ENCODE measurements at places on chromosomes 6 and 20.

DNA sequence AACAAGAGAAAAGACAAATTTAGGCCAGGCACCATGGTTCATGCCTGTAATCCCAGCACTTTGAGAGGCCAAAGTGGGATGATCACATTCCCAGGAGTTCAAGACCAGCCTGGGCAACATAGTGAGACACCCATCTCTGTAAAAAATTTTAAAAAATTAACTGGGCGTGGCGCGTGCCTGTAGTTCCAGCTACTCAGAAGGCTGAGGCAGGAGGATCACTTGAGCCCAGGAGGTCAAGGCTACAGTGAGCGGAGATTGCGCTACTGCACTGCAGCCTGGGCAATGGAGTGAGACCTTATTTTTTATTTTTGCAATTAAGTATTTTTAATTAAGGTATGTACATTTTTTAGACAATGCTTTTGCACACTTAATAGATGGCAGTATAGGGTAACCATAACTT lies 3.3 kb downstream of the MTHFD1L start:
- no peak for DNase-seq

- no peak for DNase-seq
Measured at GRCh38 chr6:155341130-155341828, 27.0 kb upstream of the TFB1M start.

GRCh38 chr6:147366290-147366689 lies 142.2 kb upstream of the SAMD5 start:
- DNase-seq = no peak

- no peak for DNase-seq
Measured at GRCh38 chr6:17542243-17542642, 57.9 kb upstream of the FAM8A1 start.

GRCh38 chr6:83019741-83020140 lies 45.9 kb downstream of the UBE3D start:
- DNase-seq = no peak

DNA sequence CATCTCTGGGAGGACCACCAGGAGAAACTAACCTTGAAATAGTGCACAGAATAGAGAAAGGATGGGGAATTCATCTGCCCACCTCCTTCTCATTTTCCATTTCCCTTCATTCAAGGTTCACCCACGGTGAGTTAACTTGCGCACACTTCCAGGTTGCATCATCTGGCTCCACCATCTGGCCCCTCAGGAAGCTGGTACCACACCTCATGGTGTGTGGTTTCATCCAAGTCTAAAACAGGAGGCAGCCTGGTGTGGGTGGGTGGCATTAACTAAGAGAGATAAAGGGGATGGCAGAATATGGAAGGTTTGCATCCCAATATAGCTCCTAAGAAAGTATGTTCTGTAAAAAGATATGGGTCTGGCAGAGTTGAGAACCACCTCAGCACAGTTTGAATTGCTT lies 3.8 kb downstream of the ZNF334 start:
- no peak for DNase-seq

DNA sequence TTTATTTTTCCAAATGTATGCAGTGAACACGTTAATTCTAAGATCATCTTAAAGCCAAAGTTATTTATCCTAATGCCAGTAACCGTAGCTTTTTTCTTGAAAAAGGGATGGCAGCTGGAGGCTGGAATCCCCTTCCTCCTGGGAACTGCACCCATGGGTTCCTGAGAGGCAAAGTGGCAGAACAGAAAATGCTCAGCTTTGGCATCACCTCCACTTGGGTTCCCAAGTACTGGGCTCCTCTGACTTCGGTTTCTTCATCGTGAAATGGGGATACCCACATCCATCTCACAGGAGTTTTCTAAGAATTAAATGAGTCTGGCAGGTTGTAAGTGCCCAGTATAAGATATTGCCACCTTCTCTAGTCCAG lies 6.2 kb upstream of the DDX43 start:
- no peak for DNase-seq

DNA sequence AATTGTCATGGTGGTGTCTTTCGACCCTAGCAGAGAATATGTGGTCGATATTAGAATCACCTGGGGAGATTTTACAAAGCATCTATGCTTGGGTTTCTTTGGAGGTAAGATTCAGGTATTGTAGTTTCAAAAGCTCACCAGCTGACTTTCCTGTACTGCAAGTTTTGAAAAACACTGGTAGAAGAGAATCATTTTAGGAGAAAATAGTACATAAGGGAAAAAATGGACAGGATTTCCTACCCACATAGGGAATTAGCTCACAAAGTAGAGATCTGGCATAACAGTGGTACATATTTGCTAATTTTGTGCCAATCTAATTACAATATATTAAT lies 27.4 kb upstream of the ABT1 start:
- no peak for DNase-seq

- no peak for DNase-seq
Measured at GRCh38 chr6:69796073-69796641, 653 bp downstream of the LMBRD1 start.

DNA sequence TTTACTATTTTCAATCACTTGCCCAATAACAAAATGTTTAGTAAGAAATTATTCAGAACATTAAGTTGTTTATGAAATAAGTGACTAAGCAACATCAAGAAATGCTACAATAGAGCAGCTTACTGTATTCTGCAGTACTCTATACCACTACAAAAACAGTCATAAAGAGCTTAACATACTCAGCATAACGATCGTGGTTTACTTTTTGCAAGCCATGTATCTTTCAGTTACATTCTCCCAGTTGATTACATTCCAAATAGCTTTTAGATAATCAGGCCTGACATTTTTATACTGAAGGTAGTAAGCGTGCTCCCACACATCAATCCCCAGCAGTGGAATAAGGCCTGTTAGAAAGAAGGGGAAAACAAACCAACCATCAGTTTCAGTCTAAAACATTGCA lies 10.7 kb downstream of the SOD2 start:
- no peak for DNase-seq

GRCh38 chr20:43389211-43389610 lies 68.5 kb upstream of the SRSF6 start:
- DNase-seq = no peak

DNA sequence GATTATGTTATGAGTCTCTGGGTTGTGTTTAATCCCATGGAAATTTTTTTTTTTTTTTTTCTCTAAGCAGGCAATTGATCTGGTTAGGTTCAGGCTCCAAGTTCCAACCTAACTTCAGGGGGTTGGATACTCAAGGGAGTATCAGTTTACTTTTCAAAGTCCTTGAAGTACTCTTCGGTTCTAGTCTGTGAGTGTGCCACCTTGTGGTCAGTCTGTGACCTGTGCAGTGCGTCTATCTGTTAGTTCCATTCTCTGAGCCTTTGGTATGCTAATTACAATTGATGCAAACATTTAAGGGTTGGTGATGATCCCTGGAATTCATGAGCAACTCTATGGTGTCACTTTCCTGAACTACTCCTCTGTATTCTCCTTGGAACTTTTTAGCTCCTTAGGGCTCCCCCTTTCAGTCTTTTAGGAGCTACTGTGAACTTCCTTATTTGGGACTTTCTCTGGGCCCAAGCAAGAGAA lies 342.0 kb downstream of the SOX4 start:
- no peak for DNase-seq

- DNase-seq = no peak
Measured at GRCh38 chr20:54133434-54134427, 40.1 kb downstream of the CYP24A1 start.

- no peak for DNase-seq
Measured at GRCh38 chr6:17928514-17929430, 58.7 kb downstream of the KIF13A start.

- DNase-seq = no peak
Measured at GRCh38 chr6:152503546-152503945, 133.6 kb downstream of the SYNE1 start.

- DNase-seq = no peak
Measured at GRCh38 chr6:132161283-132161682, 210.1 kb upstream of the CCN2 start.

DNA sequence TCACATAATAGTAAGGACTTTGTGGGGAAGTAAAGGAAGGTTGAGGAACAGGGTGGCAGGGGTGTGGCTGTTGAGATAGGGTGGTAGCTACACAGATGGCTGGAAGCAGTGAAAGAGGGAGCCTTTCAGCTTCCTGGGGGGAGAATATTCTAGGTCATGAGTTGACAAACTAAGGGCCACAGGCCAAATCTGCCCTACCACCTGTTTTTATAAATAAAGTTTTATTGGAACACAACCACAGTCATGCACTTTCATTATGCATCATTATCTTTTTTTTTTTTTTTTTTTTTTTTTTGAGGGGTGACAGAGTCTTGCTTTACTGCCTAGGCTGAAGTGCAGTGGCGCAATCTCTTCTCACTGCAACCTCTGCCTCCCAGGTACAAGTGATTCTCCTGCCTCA lies 243.1 kb downstream of the NFATC2 start:
- DNase-seq = no peak

- DNase-seq = no peak
Measured at GRCh38 chr6:108584323-108584722, 23.6 kb downstream of the FOXO3 start.

DNA sequence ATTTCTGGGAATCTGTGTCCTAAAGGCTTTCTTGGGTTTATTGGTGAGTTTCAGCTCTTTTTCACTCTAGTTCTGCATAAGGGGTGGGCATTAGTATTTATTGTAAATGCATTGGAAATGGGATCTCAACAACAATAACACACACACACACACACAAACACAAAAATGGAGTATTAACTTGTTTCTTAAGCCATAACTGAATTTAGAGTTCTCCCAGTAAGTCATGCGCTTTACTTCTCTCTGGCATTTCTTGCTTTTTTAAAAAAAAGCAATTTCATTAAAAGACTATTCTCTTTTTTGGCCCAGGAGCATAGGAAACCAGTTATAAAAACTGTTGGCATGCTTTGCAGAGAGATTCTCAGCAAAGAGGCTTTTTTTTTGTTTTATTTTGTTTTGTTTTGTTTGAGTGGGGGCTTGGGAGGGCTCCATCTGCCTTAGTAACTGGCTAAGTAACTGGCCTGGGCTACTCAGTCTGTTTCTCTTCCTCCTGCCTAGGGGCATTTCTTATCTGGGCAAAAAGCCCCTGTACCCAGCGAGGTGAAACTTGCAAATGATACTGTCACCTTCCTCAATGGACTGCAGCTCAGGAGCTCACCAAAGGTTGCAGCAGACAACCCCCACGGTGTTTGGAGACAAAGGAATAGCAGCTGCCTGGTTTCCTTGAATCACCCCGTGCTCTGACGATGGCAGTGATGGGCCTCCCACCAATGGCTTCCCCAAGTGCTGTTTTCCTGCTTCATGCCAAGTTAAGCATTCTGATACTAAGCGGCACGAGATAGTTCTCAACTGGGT lies 128.5 kb downstream of the BCAS1 start:
- no peak for DNase-seq

DNA sequence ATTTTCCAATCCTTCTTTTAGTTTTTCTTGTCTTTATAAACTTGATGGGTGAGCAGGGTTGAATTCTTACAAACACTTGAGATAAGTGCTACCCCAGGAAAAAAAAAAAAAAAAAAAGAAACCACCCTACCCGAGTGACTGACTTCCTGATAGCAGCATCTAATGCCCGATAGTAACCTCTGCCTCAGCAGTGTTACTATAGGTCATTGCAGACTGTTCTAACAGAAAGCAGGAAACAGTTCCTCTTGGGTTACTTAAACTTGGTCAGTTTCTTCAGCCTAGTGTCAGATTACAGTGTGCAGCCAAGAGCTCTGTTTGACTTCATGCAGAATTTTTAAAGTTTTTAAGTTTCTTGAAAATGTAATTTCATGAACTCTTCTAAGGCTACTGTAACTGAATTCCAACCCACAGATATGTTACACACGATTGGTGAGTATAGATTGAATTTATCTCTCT lies 2.1 kb downstream of the MYLIP start:
- no peak for DNase-seq

DNA sequence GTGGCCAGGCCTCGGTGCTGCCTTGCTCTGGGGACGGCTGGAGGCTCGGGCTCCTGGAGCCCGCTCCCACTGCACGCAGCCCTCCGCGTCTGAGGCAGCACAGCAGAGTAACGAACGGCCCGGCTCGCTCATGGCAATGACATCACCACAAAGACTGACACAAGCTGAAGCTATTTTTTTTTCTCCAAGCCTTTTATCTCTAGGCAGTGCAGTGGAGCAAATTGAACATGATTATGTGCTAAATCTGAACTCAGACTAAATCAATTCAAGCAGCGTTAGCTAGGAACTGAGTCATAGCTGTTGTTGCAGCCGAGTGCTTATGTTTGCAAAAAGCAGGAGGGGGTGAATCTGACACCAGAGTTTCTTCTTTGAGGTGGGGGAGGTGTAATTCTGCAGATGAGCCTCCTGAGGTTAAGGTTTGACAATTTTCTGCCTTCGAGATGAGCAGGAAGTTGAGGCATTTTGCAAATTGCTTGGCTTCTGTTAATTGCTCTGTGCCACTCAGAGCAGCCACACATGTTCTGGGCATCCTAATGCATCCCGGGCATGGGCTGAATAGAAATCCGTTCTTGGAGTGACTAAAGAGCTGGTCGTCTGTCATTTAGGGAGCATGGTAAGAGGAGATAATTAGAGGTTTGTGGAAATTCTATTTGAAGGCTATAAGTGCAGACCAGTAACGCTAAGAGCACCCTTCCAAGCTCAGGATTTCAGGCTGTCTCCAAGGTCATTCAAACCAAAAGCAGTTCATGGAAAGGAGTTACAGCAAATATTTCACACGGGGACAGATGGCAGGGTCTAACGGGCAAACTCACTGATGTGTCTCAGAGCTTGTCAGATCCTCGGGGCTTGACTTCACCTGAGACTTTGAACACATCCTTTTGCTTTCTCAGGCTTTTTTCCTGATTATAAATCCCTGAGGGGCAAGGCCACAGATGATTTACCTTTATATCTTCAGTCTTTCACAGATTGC lies 155.1 kb upstream of the ENPP5 start:
- no peak for DNase-seq

DNA sequence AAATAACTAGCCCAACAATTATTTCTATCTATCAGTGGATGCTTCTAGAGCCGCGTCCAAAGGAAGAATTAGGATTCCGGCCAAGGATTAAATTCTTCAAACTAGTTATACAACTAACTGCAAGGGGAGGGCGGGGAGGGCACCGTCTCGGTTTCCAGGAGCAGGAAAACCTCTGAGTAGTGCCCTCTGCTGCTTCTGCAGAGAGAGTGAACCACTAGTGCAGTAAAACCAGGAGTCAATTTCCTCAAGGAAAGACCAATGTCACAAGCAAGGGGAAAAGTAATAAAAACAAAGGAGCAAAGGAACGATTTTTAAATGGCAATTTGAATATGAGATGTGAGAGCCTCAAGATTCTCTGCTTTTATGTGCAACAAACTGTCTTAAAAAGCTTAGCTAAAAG lies 16.5 kb upstream of the UBE2J1 start:
- no peak for DNase-seq

- no peak for DNase-seq
Measured at GRCh38 chr6:139344186-139344963, 30.1 kb downstream of the CITED2 start.

DNA sequence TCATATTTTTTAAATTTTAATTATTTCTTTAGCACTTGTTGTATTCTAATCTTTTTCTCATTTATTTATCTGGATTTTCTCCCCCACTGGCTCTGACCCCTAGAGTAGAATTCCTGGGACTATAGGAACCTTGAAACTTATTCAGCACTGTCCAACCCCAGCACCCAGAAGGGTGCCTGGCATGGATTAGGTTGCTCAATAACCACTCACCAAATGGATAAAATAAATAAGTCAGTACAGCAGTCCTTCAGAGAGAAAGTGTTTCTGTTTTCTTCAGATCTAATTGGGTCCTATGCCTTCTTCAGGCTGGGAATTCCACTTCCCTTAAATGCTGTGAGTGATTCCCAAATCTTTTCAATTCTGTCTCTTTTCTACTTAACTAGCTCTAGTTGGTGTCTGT lies 206.2 kb downstream of the PTPRK start:
- no peak for DNase-seq
